Cardiac muscle cell (in vitro differentiated cells and primary cell): ENCODE measurements at places on chromosomes 5 and 9.

GRCh38 chr9:72575666-72576065 lies 54.3 kb downstream of the TMC1 start:
- DNase-seq: no peak

DNA sequence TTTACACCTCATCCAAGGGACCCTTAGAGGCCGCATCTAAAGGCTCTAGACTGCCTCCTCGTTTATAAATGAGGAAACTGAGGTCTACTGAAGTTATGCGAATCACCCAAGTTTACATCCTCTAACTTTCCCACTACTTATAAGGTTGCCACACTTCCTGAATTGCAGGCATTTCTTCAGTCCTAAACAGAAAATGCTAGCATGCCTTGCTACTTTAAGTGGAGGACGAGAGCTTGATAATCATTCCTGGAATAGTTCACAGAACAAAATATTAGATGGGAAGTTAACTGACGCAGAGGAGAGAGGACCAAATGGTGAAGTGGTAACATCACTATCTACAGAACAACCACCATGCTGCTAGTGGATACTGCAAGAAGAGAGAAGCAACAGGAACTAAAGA lies 85.8 kb downstream of the GNAQ start:
- peak; percentile 80 for DNase-seq

DNA sequence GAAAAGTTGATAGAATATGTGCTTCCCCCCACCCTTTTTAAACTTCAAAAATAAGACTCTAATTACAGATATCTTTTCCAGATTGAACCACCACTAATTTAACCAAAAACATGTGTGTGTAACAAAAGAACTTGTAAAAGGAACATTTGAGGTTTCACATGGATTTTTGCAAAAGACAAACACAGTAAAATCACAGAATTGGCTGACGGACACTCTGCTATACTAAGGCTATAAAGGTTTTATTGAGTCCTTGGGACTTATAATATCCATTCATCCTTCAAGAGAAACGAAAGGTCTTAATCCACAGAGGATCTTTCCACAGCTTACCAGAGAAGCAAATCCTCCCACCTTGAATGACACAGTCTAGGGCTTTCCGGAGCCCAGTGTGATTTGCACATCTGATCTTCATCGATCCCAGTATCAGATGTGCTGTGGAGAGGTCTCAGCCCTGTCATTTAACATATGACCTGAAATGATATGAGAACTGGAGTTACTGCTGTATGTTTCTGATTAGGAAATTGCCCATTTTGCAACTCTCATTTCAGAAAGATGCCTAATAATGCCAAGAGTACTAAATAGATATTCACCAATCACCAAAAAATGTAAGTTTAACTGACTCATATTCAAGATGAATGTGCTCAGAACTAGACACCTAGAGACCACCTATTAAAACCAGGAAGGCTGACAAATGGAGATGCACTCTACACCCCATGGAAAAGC lies 256.5 kb upstream of the FBXL7 start:
- DNase-seq: no peak

DNA sequence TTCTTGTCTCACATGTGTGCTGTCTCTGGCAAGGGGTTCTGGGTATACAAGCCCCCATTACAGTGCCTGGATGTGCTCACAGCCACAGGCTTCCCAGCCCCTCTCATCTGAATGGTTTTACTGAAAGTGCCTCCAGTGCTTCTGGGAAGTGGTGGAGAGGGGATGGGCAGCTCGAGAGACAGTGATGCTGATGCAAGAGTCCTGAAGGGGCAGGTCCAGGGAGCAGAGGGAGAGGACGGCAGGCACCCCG lies 93.5 kb downstream of the PHF2 start:
- peak; percentile 2 for DNase-seq

DNA sequence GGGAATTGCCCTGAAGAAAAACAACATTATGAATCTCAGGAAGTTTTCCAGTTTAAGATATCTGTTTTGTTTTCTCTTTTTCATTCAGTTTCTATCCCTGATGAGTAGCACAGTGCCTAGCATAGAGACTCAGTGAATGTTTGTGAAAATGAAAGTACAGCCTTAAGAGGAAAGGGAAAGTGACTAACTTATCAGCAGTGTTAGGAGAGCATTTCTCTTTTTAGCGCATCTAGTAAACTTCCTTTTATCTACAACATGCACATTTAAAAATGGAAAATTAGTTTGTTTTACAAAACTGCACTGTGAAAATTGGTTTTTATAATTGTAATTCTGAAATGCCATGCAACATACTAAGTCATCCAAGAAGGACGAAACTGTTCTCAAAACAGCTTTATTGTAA lies 110.8 kb downstream of the SMARCA2 start:
- peak; percentile 37 for DNase-seq

- DNase-seq: no peak
Observed at GRCh38 chr5:125267636-125268248, 521.3 kb upstream of the ZNF608 start.

DNA sequence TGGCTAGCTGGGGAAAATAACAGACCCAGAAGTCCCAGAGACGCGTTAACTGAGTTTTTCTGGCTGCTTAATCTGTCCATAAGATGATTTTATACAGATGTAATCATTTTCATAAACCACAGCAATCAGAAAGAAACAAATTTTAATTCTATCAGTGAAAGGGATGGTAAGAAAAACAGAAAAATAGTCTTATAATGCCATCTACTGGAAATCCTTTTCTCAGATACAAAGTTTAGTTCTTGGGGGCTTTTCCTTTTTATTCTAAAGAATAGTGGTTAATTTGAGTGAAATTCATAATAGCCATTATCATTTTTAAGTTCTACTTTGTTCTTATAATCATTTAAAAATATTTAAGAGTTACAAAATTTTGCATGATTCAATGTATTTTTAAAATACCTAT lies 44.4 kb downstream of the DROSHA start:
- DNase-seq: no peak

- DNase-seq: peak; percentile 86
Observed at GRCh38 chr5:66864240-66864884, 268.2 kb downstream of the MAST4 start.

GRCh38 chr5:55864606-55865541 lies 13.7 kb downstream of the IL31RA start:
- peak; percentile 71 for DNase-seq
